ENCODE measurements at places on chromosomes 4 and X.

DNA sequence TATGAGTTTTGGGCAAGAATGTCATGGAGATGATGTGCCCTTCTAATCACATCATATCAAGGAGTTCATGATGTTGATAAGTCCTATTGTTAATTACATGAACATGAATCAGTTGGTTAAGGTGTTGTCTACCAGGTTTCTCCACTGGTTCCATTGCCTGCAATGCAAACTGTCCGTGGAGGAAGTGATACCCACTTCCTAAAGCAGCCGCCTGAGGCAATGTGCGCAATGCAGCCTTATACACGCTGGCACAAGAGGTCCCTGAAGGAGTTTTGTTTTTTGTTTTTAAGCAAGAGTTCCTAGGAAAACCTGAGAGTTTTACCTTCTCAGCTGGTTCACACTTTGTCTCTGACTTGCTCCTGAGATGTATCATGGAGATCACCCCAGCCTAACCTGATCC lies 5.9 kb upstream of the GPKOW start:
- DNase-seq, result no peak

- DNase-seq, result peak; percentile 46
These were observed 1.0 kb downstream of the CNOT6L start for GRCh38 chr4:77818073-77818601.

DNA sequence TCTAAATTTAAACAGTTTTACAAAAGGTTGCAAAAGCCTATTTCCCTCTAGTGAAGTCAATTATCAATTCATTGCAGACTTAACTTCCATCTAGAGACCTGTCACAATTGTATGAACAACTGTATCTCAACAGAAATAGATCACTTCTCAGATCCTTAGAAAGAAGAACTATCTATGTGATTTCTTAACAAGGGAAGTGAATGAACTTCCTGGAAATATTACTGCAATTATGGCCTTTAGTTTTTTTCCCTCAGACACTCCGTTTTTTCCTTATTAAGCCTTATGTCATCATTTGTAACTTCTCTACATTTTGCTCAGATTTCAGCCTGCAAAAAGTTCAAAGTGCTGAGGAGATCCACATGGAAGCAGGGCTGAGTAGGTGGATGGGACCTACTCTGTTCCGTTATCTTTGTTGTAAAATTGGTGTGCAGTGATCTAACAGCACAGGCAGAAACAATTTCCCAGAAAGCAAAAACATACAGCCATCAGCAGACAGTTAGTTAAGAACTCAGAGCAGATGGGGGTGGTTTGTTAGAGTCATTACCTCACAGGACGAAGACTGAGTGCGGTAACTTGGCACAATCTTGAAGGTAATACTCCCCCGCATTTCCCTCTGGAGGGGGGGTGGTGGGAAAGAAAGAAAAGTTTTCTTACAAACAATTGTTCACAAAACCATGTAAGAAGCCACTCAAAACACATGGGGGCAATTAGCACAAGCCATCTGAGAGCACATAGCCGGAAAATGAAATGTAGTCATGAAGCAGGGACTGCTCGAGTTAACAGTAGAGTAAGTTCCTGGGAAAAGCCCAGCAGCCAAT lies 112.3 kb downstream of the NYX start:
- no peak for DNase-seq

GRCh38 chr4:114017120-114017917 lies 37.9 kb upstream of the ARSJ start:
- DNase-seq, result no peak

DNA sequence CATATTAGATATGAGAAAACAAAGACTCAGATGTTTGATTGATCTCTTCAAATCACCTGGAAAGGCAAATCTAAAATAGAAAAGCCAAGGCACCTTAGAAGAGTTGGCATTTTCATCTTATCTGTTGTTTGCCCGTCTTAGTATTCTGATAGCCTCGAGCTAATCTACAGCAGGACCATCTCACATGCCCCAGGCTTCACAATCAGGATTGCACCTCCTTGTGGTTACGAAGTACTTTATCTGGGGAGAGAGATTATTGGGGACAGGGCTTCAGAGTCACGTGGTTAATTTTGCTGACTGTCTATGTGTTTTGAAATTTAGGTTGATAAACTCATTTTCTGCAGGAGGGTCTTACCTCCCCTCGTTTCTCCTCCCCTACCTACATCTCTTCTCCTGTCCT lies 313.1 kb upstream of the ANXA10 start:
- DNase-seq, result no peak

GRCh38 chrX:134634691-134635090 lies 23.6 kb downstream of the PLAC1 start:
- DNase-seq, result no peak

GRCh38 chr4:7873881-7874280 lies 65.8 kb downstream of the AFAP1 start:
- DNase-seq, result no peak

GRCh38 chrX:134692990-134693389 lies 34.7 kb upstream of the PLAC1 start:
- no peak for DNase-seq

All from NCI-H446 treated with DMSO at 0.1 percent for 48 hours (cell line).